ENCODE measurements at places on chromosomes 4 and X.

GRCh38 chrX:350534-351323, 32.1 kb upstream of the GTPBP6 start:
- DNase-seq: no peak

- DNase-seq: no peak
Measured at GRCh38 chrX:153530411-153531129, 13.1 kb downstream of the ATP2B3 start.

DNA sequence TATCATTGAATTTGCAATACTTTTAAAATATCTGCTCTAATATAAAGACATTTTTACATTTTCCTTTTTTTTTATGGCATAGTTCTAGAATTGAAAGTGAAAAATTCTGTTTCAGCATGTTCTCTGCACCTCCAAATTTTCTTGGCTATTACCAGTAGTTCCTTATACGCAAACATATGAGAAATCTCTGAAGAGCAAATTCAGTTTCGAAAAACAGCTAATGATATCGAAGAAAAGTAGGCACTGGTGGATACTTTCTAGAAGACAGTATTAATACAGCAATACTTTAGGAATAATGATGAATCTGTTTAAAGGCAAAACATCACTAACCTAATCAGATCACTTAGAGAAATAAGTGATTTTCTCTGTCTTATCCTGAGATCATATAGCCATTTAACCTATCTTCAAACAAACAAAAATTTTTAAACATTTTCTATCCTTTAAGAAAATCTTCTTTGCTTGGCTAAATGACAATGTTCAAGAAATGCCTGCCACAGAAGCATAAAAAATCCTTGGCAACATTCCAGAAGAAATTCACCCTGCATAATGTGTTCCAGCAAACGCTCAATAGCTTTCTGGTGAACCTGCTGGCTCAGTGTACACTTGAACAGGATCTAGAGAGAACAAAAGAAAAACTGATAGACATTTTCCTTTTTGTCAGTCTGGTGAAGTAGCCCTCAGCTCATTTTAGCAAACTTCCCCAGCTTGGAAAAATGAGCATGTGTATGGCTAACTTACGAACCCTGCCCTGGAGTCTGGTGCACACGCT, 51.2 kb upstream of the KLF3 start:
- no peak for DNase-seq

DNA sequence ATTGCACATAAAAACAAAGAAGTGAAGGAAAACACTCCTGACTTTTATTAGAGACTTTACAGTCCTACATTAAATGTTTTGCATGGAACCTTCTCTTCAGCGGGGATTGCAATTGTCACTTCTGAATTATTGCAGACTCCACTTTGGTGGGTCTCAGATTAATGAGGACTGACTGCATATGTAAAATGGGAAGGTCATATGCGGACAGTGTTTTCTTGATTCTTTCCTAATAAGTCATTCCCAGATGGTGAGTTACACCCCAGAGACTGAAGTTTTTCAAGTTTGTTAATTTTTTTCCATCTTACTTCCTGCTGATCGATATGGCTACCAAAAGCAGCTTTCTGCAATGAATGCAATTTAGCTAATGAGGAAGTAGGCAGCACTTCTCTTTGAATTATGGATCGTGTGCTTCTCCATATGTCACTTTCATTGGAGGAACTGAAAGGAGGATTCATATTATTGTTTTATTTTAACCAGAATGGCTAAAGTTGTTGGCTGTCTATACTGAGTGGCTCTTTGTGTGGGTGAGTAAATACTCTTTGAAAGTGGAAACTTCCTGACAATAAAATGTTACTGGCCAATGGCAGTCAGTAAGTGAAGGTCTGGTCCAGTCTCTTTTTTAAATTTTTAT, 119.3 kb upstream of the CLNK start:
- DNase-seq: no peak

GRCh38 chr4:54085284-54085683, 14.7 kb upstream of the GSX2 start:
- no peak for DNase-seq

GRCh38 chr4:105014635-105015034, 132.0 kb upstream of the TET2 start:
- no peak for DNase-seq

DNA sequence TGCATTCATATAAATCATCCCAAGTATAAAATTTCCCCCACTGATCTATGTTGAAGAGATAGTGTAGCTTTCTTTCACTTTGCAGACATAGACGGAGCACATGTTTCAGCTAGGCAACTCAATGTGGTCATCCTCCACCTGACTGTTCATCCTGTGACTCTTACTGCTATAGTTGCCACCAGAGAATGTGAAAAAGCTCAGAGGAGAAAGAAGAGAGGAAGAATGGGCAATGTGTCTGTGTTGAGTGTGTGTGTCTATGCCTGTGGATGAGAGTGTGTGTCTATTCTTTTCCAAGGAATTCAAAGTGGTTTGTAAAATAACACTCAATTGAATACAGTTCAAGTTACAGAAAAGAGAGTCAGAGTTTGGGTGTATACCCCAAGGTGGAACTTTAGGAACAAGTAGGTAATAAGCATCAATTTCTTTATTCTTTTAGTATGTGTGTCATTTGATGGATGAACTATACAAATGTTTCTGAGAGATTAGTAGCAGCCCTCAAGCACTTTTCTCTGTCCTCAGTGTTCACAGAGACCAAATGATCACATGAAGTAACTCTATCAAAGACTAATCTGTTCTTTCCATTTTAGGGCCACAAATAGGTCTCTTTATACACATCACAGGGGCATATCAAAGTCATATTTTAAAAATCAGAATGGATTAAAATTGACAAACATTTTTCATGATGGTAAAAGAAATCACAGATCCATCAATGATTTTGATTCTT, 2.3 kb downstream of the SNCA start:
- DNase-seq: no peak

GRCh38 chr4:4671774-4672349, 130.0 kb upstream of the STX18 start:
- DNase-seq: no peak

GRCh38 chrX:151899622-151900021, 13.1 kb upstream of the MAGEA4 start:
- no peak for DNase-seq

GRCh38 chr4:41791557-41791956, 43.0 kb upstream of the PHOX2B start:
- DNase-seq: no peak

GRCh38 chr4:126856906-126857305, 775.9 kb upstream of the INTU start:
- no peak for DNase-seq

DNA sequence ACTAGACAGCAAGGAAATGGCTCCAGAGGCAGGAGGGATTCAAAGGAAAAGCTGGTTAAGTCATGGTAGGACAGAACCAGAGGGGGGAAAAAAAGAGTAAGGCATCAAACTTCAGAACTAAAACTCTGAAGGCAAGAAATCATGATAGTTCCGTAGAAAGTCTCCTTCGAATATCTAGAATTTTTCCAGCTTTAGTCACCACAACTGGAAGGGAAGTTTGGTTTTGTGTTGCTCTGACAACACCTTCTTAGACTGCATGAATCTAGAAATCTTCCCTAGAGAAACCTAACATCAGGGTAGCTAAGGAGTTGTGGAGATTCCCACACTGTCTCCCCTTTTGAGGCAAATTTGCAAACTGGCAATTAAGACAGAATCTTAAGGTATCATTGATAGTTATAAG, 33.7 kb downstream of the AMMECR1 start:
- DNase-seq: peak; percentile 73

DNA sequence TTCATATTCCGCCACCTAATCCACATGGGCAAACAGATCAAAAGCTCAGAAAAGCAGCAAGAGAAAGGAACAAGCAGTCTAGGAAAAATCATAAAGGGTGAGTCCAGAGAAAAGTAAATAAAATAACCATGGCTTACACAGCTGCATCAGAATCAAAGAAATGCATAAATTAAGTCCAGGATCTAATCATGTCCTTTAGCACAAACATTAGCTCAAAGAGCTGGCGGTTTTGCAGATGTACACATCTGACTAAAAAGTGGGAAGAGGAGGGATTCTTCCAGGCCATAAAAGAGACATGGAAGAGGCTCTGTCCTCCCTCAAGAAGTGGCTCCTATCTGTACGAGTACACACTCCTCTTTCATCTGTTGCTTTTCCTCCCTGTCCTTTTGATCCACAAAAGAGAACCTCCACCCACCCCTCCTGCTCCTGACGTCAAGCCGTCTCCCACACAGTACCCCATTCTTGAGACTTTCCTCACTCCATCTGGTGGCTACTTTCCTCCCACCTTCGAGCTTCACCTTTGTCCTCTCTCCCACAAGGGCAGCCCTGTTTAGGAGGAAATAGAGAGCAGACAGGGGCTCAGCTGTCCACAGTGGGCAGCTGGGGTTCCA, 92.5 kb downstream of the RASL11B start:
- no peak for DNase-seq

- DNase-seq: no peak
Measured at GRCh38 chr4:36785973-36786372, 458.6 kb upstream of the NWD2 start.

DNA sequence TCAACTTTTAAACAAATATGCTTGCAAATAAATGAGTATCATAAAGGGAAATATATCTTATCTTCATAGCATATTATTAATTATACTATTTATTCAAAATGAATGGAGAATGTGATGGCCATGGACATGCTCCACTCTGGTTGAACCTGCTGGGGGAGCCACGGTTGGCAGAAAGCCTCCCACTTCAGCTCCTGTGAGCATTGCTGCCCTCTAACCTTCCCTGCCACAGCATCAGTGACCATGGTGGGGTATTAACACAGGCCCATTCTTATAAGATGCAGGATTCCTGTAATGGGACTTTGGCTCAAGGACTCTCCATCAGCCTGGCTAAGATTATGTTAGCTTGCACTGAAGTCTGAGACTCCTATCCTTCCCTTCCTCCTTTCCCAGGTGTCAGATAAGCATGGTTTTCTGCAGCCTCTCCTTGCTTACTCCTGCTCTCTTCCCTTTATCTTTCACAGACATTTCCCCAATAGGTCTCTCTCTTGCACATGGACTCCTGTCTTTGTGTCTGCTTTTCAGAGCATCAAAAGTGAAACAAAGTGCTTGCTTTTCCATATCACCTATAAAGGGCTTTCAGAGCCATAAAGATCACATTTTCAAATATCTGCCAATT, 4.9 kb upstream of the ABRAXAS1 start:
- no peak for DNase-seq

- peak; percentile 3 for DNase-seq
Measured at GRCh38 chr4:71607780-71608677, 175.8 kb downstream of the GC start.

DNA sequence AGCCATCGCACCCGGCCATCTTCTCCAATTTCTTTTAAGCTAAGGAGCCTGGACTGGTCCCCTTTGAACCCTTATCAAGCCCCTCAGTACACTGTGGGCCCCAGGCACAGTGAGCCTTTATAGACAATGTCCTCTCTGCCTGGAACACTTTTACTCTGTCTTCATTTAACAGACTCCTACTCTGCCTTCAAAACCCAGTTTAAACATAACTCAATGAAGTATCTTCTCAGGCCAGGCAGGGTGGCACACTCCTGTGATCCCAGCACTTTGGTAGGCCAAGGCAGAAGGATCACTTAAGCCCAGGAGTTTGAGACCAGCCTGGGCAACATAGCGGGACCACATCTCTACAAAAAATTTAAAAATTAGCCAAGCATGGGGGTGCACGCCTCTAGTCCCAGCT, 27.5 kb upstream of the SMS start:
- no peak for DNase-seq

DNA sequence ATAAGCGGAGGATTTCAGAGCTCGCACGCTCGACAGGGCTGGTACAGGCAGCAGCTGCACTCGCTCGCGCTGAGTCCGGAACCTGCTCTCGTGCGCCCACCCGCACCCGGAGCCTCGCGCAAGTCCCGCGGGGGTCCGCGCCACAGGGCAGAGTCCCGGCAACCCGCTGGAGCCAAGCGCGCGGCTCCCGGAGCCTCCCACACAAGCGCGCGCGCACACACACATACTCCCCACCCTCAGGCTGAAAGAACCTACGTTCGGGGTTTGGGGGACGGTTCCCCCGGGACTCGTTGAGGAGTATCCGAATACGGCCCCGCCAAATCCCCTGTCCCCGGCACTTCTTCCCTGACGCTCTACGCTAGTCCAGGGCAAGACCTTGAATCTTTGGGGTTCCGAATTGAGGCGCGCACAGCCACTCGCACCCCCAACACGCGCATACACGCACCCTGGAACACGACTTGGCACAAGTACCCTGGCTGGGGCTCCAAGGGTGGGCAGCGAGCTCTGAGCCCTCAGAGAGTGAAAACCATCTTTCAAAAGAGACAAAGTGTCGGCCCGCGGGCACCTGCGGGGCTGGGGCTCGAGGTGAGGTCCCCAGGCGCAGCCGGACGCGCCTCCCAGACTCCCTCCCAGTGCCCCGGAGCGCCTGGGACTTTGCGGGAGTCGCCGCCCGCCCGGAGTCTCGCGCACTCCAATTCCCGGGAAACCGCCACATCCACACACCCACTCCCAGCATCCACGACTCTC, 952 bp downstream of the ANOS1 start:
- no peak for DNase-seq

- no peak for DNase-seq
Measured at GRCh38 chr4:1403591-1404572, 2.4 kb downstream of the NKX1-1 start.

- DNase-seq: peak; percentile 44
Measured at GRCh38 chr4:107989537-107990386, at the start of gene HADH. Gene HADH (plus strand): TSS chr4:107989889. CDS start chr4:107989933, 44 bp downstream.

GRCh38 chrX:111182997-111183396, 87.0 kb downstream of the PAK3 start:
- DNase-seq: no peak

- no peak for DNase-seq
Measured at GRCh38 chrX:84666086-84666485, 163.8 kb upstream of the HDX start.

DNA sequence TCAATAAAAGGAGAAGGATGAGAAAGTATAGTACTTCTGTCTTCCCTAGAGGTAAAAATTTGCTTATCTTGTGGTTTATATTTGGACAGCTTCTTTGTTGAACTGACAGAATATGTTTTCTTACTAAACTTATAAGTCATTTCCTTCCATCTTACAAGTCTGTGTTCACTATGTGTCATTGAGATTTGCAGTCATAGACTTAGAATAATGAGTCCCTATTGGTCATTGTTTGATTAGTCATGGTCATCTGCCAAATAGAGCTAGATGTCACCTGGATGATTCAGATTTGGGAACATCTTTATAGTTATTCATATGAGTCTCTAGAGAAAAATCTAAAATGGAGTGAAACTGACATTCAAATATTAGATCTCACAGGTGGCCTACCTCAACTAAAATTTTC, 51.5 kb downstream of the SPATA18 start:
- DNase-seq: no peak

Measured in BJ (cell line).